ENCODE measurements at places on chromosomes 2 and 18.

- no peak for DNase-seq
Measured at GRCh38 chr2:238426568-238427434, at the start of gene ASB1. ASB1 (plus strand) TSS chr2:238426927; CDS start chr2:238427071, 144 bp downstream.

GRCh38 chr2:238107525-238108422 lies 7.6 kb downstream of the ESPNL start:
- DNase-seq = no peak

DNA sequence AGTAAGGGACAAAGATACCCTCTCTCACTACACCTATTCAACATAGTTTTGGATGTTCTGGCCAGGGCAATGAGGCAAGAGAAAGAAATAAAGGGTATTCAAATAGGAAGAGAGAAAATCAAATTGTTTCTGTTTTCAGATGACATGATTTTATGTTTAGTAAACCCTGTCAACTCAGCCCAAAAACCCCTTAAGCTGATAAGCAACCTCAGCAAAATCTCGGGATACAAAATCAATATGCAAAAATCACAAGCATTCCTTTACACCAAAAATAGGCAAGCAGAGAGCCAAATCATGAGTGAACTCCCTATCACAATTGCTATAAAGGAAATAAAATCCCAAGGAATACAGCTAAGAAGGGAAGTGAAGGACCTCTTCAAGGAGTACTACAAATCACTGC lies 1130.7 kb upstream of the PIK3C3 start:
- DNase-seq = no peak

DNA sequence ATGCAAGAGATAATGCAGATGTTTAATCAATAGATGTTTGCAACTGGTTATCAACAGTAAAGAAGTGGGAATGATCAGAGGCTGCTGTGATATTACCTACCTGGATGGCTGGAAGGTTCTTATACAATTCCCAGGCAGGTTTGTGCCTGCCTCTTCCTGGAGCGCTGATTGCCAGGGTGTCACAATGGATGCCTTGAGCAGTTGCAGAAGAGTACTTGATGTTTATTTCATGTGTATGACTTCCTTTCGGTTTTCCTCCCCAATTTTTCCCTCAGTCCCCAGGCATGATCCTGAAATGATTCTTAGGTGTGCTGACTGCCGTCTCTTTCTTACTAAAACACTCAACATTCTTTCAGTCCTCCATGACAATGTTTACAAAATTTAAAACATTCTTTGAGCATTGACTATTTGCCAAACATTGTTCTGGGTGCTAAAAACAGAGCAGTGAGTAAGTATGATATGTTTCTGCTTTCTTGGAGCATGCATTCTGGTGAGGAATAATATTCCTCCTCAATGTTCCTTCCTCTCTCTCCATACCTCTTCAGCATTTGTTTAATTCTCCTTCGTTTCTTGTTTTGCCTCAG lies 416.6 kb upstream of the TRIB2 start:
- DNase-seq = no peak

DNA sequence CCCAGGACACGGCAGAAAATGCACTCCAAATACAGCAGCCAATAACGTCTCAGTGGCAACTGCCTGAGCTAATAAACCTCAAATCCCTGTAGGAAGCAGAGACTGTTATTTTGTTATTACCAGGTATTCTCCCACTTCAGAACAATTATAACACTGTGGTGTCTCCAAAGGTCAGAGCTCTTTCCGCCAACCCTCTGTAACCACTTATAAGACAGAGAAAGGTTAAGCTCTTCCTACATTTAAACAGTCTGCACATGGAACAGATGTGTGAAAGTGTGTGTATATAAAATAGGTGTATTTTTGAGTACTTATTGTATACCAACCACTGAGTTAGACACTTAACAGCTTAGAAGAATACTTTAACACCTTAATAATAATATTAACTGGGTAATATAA lies 64.1 kb downstream of the FBXO15 start:
- DNase-seq = no peak

DNA sequence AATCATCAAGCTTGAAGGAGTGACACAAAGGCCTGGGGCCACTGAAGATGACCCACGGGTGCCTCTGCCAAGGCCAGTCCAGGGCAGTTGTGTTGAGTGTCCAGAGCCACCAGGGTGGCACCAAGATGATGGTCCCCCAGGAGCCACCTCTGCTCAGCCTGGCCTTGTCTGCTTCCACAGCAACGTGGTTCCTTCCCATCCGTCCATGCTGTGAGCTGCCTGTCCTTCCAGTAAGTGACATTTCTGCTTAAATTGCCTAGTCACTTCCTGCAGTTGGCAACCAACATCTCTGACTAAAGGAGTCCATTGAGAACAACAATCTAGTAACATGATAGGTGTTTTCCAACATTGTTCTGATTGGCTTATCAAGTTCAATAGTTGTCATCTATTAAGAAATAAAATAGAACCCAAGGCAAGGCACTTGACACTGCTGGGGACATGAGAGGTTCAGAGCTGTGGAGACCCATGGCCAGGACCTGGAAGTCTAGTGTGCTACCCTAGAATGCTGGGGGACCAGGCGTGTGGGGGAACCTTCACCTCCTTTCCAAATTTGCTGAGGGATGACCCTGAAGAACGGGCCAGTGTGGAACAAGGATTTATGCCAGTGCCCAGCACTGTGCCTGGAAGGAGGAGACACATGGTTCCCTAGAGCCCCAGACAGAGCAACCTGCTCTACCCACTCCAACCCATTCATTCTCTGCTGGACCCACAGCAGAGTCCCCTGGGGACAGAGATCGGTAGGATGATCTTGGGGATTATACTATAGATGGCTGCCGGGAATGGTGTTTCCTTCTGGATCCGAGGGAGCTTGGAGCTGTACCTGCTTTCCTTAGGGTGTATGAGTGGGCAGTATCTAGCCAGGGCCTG lies 98.9 kb upstream of the EPC2 start:
- DNase-seq = no peak

DNA sequence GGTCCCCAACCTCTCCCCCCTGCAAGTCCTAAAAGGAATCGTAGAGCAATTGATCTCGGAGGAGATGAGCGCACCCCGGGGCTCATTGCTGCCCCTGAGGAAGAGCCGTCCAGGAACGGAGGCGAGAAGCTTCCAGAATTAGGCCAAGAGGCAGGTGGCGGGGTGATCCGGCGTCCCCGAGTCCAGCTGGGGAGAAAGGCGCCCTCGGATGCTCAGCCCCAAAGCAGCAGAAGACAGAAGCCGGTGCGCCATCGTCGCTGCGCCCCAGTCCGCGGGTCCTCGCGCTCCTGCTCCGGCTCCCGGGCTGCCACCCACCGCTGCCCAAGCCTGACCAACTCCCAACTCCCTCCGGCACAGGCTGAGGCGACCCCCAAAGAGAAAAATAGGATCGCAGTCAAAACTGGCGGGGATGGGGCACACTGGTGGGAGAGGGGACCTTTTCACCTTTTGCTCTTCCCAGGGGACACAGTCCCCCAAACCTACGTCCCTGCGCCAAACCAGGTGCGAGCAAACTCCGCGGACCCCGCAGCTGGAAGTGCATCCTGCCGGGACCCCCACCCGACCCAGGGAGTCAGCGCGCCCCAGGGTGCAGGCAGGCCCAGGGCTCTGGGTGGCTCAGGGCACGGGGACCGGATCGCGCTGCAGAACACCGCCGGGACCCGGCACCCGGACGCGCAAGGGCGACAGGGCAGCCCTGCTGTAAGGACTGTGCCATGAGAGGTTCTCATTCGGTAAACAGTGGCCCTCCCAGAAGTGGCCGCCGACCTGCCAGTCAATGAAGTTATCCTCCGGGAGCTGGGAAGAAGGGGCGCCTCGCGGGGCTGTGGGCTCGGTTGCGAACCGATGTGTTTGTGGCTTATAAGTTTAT lies 8.4 kb upstream of the MEIS1 start:
- no peak for DNase-seq

GRCh38 chr2:37326285-37326684 lies 1.7 kb upstream of the PRKD3 start:
- no peak for DNase-seq

GRCh38 chr2:160871953-160872352 lies 288.3 kb upstream of the TANK start:
- DNase-seq = no peak

DNA sequence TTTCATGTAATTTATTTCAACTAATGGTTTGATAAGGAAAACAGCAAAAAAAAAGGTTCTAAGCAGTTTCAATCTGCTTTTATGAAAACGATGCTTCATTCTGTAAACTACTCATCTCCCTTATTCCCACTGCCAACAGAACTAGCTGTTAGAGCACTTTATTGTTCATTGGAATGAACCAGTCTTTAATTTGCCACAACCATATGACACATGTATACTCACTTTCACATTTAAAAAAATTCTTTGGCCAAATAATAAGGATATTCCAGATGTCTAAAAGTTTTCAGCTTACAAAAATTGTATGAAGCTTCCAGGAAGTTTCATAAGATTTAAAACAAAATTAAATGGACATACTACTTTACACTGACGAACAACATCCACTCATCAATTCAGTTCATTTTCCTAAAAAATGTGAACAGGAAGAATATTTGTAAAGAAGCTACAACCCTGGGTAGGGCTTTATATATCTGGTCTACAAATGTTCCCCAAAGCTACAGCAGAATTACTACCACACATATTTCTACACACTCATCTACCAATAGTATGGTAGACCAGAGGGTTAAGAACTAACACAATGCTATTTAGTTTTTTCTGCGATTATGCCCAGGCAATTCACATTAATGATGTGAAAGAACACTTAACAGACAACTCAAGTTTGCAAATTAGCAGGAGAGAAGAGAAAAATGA lies 37.7 kb downstream of the ZNF521 start:
- DNase-seq = no peak

- DNase-seq = no peak
Measured at GRCh38 chr2:161919873-161920272, 154.1 kb downstream of the DPP4 start.

GRCh38 chr2:210443527-210443926 lies 33.0 kb downstream of the LANCL1 start:
- no peak for DNase-seq

- no peak for DNase-seq
Measured at GRCh38 chr2:99377879-99378278, 40.7 kb downstream of the EIF5B start.

GRCh38 chr18:36187193-36187825 lies at the start of gene MOCOS:
MOCOS (plus strand) TSS chr18:36187497; CDS start chr18:36187540, 43 bp downstream.
- no peak for DNase-seq

DNA sequence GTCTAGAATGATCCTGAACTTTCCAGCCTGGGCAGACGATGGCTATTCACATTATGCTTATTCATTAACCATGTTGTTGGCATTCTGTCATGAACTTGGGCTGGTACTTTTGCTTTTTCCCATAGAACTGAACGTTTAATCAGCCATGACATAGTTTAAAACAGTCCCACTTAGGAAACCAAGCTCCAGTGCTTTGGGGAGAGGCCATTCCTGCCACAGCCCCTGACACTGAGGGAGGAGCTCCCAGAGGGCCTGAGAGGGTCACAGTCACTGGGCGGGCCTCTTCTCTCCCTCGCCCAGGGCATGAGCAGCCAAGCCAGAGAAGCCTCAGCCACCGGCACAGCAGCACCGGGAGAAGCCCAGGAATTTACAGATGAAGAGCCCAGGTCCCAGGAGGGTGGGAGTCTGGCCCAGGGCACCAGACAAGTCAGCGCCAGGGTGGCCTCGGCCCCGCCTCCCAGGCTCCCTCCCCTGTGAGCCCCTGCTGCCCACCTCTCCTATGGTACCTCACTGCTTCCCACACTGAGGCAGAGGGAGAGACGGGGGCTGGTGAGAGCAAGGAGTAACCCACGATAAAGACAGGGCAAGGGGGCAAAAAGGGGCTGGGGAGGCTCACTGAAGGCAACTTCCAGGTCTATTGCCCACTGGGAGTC lies 33.6 kb downstream of the MAL start:
- DNase-seq = no peak

GRCh38 chr2:55610954-55611743 lies 6.3 kb downstream of the PPP4R3B start:
- no peak for DNase-seq

GRCh38 chr2:86370579-86370978 lies 33.2 kb upstream of the REEP1 start:
- no peak for DNase-seq

- no peak for DNase-seq
Measured at GRCh38 chr2:174499371-174499770, 12.5 kb upstream of the GPR155 start.

GRCh38 chr18:29383311-29384273 lies 1206.7 kb upstream of the CDH2 start:
- DNase-seq = no peak

- DNase-seq = no peak
Measured at GRCh38 chr2:193965263-193965662, 1691.8 kb upstream of the SLC39A10 start.

GRCh38 chr18:45026162-45026561 lies 345.5 kb downstream of the SETBP1 start:
- no peak for DNase-seq

GRCh38 chr18:59876310-59876626 lies 23.5 kb upstream of the PMAIP1 start:
- DNase-seq = no peak

DNA sequence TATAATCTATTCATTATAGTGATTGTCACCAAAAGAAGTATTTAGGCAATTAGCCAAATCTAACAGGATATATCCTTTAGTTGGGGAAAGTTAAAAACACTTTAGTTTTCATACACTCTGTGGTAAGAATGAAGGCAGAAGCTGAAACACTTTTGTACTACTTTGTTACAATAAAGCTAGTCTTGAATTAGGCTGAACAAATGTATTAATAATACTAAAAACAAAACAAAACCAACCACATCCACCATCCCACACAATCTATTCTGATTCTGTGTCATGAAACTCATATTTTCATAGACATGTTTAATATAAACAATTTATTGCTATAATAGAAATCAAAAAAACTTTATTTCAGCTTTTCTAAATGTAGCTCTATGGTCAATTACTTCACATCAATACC lies 508.8 kb downstream of the ZEB2 start:
- no peak for DNase-seq

- DNase-seq = no peak
Measured at GRCh38 chr18:78738076-78738690, 241.4 kb upstream of the SALL3 start.

GRCh38 chr2:76812156-76812555 lies 710.0 kb downstream of the LRRTM4 start:
- DNase-seq = no peak

GRCh38 chr2:158923180-158923594 lies 45.3 kb upstream of the TANC1 start:
- DNase-seq = no peak

DNA sequence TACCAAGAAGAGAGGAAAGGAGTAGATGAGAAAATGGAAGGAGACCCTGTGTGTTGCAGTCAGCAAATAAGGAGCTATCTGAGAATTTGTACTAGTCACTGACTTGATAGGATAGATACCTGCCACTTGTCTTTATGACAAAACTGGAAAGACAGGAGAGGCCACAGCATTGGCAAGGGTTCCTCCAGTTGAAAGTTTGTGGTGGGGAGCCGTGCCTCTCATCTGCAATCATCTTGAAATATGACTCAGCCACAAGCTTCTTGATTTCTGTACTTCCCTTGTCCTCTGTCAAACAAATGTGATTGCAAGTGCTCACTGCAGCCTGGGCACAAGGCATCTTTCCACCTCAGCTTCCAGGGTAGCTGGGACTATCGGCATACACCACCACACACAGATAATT lies 99.1 kb downstream of the GREB1L start:
- DNase-seq = no peak

Data from vagina (tissue), 2 donors.